C1 segment of cervical spinal cord (tissue), 14 donors: ENCODE measurements at places on chromosomes 16 and 17.

DNA sequence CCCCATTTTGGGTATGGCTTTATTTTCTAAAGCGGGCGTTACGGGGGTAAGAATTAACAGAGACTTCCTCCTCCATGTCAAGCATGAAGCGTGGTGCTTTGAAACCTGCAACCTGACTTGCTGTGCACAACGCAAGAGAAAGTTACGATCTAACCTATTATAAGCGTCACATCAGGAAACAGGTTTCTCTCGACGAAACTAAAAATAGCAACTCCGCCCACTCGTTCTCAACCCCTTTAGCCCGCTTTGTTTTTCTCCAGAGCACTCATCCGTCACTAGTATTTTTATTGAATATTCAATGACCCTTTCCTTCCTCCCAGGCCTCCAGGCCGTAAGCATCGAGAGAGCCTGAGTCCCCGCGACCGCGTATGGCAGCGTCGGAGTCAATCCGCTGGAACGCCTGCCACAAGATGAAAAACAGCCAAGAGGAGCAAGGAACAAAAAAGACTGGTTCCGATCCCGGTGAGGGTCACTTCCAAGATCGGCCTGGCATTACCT, 555 bp downstream of the NUP88 start:
- DNase-seq, result no peak

- DNase-seq, result no peak
Measured at GRCh38 chr17:81902653-81903414, 796 bp downstream of the NPB start.

DNA sequence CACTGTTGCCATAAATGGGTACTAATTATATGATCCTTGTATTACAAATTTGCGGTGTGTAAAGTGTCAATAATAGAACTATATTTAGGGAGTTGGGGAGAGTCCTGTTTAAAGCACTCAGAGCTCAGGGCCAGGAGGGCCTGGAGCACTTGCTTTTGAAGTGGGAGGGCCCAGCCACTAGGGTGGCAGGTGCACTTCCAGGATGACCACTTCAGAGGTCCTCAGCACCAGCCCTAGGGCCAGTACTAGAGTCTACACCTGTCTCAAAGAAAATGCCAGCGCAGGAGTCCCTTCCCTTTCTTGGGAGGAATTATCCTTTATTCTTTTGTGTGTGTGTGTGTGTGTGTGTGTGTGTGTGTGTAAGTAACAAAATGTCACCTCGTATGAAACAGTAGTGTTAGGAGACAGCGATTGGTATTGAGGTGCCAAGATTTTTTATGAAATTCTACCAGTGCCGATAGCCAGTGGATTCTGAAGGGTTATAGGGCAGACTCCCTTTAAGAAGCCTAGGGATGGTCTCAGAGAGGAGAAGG, 31.9 kb downstream of the MYO18A start:
- DNase-seq, result no peak

GRCh38 chr17:44925731-44926697, 10.7 kb upstream of the GFAP start:
- DNase-seq, result no peak

GRCh38 chr16:85991856-85992255, 92.9 kb downstream of the IRF8 start:
- no peak for DNase-seq

- DNase-seq, result no peak
Measured at GRCh38 chr17:81387100-81388090, 7.9 kb upstream of the BAHCC1 start.

DNA sequence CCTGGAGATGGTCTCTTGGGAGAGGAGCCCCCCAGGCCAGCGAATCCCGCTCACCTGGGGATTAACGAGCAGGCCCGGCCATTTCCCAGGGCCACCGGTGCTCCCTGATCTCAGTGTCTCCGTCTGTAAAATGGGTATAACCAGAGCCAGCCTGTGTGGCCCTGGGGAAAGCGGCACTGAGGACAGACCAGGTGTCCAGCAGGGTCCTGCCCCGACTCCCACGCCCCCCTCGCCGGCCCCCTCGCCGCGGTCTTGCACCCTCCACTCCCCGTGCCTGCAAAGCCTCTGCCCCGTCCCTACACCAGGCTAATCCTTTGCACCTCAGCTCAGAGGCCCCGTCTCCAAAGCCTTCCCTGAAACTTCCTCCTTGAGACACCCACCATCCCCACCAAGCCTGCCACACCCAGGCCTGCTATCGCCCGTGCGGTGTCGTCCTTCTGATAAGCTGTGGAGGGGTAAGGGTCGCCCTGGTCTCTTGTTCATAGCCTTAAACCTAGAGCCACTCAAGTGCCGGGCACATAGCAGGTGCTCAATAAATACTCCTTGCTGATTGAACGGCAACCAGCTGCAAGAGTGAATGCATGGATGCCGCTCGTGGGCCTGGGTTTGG, 259.1 kb downstream of the C16orf95 start:
- DNase-seq, result no peak

DNA sequence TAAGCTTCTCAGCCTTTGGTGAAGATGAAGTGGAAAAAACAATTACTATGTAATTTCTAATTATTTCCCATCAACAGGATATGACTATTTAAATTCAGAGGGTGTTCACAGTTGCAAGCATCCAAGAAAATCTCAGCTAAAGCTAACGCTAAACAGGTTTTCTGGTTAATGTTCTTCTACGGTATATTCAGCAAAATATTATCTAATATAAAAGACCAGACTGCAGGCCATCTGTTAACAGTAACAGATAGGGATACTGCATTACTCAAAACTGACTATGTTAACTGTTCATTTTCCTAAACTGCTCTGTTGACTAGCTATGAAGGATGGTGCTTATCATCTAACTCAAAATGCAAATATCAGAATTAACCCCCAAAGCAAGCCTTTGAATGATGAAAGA, 32.8 kb downstream of the GLG1 start:
- DNase-seq, result no peak

- DNase-seq, result no peak
Measured at GRCh38 chr16:55889518-55889917, 14.3 kb upstream of the CES5A start.

GRCh38 chr17:74211141-74211911, 2.0 kb upstream of the TTYH2 start:
- no peak for DNase-seq

DNA sequence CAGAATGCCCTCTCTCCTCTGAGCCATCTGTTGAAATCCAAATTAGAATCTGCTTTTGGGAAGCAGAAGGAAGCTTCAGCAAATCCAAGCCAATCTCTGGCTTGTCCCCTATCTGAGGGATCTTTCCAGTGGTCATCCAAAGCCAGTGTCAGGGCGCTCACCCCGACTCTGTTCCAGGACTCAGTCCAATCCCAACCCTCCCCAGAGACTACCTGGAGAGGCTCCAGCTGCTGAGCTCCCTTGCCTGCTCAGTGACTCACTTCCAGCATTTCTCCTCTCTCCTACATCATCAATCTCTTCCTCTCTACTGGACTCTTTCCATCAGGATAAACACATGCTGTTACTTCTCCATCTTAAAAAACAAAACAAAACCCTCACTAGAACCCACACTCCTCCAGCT, 2.4 kb downstream of the MATCAP1 start:
- peak; percentile 55 for DNase-seq

- DNase-seq, result no peak
Measured at GRCh38 chr17:64460955-64461354, 12.0 kb downstream of the MILR1 start.

- DNase-seq, result no peak
Measured at GRCh38 chr17:63966646-63967264, 6.0 kb downstream of the SCN4A start.

DNA sequence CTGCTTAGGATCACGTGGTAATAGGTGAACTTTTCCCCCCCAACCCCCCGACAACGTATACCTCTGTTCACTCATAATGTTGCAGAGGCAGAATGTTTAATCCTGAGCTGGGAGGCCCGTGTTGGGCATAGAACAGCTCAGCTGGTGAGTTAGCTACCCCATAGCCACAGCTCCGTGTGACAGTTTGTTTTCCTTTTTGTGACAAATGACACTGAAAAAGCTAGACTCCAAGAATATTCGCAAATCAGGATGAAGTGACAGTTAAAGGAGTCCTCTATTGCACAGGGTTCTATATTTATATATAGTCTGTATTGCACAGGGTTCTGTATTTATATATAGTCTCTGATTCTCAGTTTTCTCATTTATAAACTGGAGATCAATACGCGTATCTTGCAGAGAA, 33.8 kb downstream of the MYH13 start:
- no peak for DNase-seq
